ENCODE measurements at places on chromosomes 7 and 10.

- DNase-seq, result peak; percentile 38
These were observed 28.4 kb downstream of the TMEM130 start for GRCh38 chr7:98841179-98841997.

GRCh38 chr7:103656221-103656620, 210.2 kb upstream of the SLC26A5 start:
- DNase-seq, result no peak

DNA sequence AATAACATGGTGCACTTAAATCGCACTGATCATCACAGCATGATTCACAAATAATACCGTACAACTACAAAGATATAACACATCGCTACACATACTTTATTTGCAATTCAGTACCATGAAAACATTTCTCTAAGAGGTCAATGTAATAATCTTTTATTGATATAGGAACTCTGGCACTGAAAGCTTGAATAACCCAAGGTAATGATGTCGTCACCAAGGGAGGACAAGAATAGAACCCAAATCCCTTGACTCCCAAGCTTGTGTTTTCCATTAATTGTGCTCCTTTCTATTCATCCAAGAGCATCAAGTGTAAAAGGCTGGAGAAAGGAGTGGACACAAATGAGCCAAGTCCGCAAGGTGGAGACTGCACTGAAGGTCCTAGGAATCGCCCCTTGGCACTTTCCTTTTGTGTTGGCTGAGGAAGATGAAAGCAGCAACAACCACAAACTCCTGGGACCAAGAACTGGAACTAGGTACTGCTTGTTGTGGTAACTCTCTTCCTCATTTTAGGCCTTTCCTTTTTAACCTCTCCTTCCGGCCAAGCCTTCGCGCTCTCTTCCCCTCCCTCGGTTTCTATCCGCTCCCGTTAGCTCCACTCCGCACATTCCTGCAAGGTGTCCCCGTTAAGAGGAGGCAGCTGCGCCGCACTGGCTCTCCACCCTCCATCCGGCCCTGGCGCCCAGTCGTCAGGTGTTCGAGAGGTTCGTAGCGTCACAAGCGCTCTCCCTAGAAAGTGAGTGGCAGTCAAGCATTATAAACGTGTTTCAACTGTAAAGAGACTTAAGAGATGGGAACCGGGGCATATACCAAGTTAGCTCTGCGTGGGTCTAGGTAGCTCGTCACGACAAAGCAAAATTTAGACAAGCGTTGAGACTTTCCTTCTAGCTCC, 1.0 kb upstream of the CBLL1 start:
- DNase-seq, result peak; percentile 71

DNA sequence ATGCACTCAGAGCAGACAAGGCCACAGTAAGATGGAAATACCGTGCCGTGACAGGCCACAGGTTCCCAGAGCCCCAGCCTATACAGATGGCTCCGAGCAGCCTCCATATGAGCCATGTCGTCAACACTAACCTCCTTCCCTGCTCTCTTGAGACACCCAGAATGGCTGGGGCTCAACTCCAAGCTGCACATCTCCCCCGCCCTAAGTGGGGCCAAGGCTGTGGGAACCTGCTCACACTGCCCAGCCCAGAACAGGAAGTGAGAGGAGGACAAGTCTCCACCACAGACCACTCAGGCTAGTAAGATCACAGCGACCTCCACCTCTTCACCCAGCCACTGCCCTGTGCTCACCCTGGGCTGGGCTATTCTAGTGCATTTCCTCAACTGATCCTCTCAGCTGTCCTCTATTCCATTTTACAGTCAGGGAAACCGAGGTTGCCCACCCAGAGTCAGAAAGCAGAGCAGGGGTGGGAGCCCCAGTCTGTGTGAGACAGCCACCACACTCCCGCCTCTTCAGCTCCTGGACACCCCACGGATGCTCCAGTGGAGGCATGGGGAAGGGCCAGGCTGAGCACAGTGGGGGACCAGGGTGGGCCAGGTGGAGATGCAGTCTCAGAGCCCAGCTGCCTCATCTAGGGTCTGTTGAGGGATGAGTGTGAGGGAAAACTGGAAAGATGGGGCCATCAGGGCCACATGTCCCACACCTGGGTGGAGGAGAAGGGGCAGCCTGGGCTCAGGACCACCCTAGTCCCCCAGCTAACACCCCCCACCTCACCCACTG, 11.6 kb downstream of the GRID1 start:
- no peak for DNase-seq

DNA sequence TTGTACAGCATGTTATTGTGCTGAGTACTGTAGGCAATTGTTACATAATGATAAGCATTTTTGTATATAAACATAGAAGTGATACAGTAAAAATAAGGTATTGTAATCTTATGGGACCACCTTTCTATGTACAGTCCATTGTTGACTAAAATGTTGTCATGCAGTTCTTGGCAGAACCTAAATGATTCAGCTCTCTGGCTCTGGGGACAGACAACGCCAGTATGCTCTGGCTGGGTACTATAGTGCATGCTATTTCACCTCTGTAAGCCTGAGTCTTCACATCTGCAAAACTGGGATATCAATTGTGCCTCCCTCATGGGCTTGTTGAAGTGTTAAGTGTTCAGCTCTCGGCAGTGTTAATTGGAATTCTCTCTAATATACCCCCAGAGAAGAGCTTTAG, 674.3 kb downstream of the INHBA start:
- DNase-seq, result no peak

DNA sequence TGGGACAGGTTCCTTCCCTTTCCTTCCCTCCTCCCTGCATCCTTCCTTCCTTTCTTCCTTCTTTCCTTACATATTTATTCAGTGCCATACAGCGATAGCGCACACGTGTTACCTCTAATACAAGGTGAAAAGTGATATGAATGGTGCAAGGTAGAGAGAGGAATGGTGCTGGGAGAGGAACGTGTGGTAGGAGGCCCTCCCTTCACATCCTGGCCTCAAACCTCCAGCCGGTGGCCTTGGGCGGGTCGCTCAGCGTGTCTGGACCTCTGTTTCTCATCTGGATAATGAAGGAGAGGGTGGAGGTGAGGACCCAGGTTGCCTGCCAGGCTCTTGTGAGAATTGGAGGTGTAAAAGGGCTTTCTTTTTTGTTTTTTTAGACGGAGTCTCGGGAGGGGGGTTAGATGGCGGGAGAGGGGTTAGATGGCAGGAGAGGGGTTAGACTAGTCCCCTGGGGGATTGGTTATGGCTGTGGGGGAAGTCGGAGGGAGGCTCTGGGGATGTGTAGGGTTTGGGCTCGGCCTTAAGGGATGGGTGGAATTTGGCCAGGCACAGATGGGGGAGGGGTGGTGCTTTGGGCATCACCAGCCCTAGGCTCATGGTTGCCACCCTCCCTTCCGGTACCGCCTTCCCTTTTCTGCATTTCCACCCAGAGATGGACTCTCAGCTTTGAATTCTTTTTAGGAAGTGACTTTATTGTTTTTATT, 14.9 kb downstream of the CHST3 start:
- no peak for DNase-seq

GRCh38 chr7:116229366-116229765, 19.0 kb downstream of the TES start:
- DNase-seq, result no peak

DNA sequence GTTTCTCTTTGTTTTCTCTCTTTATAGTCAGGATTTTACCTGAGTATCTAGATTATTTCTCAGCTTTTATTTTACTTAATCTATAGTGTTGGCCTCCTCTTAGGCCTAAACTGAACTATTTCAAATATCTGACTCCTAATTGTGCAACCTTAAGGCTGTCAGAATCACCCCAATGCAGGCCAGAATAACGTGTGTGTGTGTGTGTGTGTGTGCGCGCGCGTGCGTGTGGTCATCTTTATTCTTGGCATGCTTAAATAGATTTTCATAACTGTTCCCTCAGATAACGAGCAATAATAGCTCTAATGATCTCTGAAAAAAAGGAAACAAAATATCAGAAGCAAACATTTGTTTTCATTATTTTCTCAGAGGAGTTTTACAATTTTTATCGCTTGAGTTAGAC, 92.4 kb downstream of the PCDH15 start:
- DNase-seq, result no peak
